ENCODE measurements at places on chromosomes 4 and X.

GRCh38 chrX:103220511-103221323 is 5.8 kb downstream of the BEX4 start:
- DNase-seq: no peak

DNA sequence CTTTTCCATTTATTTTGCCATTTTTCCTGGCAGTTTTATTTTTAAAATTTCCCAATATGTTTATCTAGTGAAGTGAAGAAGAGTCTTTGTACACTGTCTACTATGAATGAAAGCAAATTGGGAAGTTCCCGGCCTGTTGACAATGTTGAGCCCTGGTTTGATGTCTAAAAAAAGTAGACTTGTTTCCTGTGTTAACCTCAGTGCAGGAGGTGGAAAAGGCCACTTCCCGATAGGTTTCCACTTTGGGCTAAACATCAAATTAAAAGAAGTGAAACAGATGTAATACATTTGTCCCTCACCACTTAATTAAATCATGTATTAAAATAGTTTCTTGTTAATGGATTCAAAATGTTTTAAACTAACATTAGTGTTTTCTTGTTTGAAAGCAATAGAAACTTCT is 30.0 kb downstream of the BBS12 start:
- DNase-seq: no peak

GRCh38 chr4:159435561-159436023 is 332.7 kb downstream of the RAPGEF2 start:
- DNase-seq: no peak

- DNase-seq: no peak
Measured at GRCh38 chrX:21738210-21738949, 19.5 kb downstream of the SMPX start.

- DNase-seq: no peak
Measured at GRCh38 chr4:11506194-11506593, 77.5 kb upstream of the HS3ST1 start.

GRCh38 chr4:186190581-186191199 is 677 bp upstream of the CYP4V2 start:
- peak; percentile 22 for DNase-seq

DNA sequence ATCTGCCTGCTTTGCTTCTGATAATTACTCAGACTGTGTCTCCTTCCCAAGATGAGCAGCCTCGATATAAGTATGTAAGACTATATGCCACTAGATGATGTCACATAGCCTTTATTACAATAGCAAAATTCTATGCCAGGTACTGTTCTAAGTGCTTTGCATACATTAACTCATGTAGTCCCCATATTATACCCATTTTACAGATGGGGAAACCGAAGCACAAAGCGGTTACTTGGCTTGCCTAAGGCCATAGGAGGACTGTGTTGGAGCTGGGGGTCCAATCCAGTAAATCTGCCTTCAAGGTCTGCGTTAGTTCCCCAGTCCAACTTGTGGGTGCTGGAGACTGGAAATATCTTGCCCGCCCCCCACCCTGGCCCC is 826 bp upstream of the SCML1 start:
- no peak for DNase-seq

GRCh38 chrX:68503836-68504636 is 5.2 kb downstream of the YIPF6 start:
- DNase-seq: peak; percentile 30

- DNase-seq: no peak
Measured at GRCh38 chrX:106581856-106582255, 29.9 kb upstream of the RADX start.

- no peak for DNase-seq
Measured at GRCh38 chrX:13748486-13748885, 13.9 kb downstream of the OFD1 start.

GRCh38 chr4:111781611-111782010 is 363.6 kb upstream of the FAM241A start:
- DNase-seq: no peak

- DNase-seq: no peak
Measured at GRCh38 chrX:30620980-30621618, 32.1 kb upstream of the GK start.

GRCh38 chr4:82217986-82218715 is 155.6 kb downstream of the HNRNPD start:
- DNase-seq: peak; percentile 1

GRCh38 chrX:66021401-66021764 is 18.5 kb downstream of the VSIG4 start:
- DNase-seq: no peak

GRCh38 chrX:45986081-45986480 is 559.1 kb downstream of the ZNF674 start:
- no peak for DNase-seq

- no peak for DNase-seq
Measured at GRCh38 chrX:4110964-4111363, 397.5 kb upstream of the PRKX start.

DNA sequence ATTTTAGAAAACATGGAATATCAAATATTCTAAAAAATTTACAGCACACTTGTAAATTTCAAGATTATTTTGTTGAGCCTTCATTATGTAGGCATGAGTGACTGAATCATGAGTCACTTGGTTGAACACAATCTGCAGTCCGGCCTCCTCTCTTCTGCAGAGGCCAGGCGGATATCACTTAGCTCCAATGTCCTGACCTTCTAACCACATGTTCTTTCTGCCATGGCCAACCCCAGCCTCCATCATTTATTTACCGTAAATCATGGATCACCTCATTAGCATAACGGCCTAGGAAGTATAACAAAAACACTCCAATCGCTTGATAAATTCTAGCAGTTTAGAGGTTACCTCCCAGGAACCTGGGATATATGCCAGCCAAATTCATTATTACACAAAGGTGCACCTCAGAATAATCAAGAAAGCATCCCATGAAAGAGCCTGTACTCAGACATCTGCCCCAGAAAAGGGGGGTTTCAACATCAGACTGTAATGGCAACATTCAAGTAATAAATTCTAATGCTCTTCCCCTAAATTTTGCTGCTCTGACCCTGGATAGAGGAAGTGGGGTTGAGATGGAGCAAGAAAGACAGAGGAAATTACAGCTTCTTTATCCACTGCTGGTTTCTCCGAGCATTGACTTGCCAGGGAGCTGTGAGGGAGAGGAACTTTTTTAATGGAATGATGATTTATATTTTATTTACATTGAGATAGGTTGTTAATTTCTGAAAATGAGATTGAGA is 2153.6 kb upstream of the AGA start:
- DNase-seq: no peak

DNA sequence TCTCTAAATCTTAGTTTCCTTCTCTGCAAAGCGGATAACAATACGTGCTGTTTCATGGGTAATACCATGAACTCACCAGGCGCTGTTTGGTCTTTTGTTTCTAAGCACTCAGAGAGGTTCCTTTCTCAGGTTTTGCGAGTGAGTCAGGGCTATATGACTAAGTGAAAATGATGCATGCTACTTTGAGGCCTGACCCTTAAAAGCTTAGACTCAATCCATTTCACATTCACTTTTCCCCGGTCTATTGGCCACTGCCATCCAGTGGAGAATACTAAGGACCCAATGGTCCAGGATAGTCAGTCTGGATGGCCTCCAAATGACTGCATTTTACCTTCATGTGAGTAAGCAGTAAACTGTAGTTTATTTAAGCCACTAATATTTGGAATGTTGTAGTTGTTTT is 400.8 kb upstream of the SLIT2 start:
- DNase-seq: no peak

- no peak for DNase-seq
Measured at GRCh38 chr4:96092151-96092705, 252.3 kb downstream of the PDHA2 start.

DNA sequence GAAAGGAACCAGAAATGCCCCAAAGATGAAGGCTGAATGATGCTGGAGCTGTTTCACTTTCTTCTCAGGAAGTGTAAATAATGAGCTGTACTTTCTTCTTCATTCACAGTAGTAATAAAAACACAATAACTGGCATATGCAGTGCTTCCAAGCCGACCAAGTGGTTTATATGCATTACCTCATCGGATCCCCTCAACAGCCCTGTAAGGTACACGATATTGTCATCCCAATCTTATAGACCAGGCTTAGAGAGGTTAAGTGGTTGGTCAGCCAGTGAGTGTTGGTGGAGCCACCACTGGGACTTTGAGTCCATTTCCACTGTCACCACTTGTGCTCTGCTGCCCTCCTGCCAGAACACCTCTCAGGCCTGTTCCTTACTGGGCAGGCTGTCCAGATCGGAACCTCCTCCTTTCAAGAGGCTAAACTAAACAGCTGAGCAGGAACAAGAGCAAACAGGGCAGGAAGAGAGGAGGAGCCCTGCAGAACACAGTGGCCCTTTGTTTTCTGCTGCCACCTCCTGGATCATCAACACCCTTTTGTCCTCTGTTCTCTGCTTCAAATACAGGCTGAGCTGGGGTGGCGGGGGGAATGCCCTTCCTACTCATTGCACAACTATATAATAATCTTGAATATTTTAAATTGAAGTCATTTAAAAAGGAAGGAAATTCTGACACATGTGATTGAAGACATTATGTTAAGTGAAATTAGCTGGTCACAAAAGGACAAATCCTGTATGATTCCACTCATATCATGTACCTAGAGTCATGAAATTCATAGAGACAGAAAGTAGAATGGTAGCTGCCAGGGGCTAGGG is 112.5 kb upstream of the ATP6AP2 start:
- DNase-seq: peak; percentile 5

DNA sequence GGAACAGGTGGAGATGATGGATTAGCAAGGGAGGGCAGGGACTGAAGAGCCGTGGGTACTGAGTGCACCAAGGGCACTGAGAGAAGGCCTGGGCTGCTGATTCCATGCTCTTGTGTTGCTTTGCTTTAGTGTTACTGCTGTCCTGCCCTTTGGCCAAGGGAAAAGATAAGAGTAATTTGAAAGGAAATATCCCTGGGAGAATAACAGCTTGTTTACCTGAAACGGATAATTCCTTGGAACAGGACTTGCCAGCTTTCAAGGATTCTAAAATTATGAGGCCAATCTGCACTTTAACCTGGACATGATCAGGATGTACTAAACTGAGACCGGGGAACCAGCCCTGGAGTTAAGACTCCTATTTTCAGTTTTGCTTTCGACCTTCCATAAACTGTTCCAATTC is 20.4 kb downstream of the FAM9C start:
- no peak for DNase-seq

DNA sequence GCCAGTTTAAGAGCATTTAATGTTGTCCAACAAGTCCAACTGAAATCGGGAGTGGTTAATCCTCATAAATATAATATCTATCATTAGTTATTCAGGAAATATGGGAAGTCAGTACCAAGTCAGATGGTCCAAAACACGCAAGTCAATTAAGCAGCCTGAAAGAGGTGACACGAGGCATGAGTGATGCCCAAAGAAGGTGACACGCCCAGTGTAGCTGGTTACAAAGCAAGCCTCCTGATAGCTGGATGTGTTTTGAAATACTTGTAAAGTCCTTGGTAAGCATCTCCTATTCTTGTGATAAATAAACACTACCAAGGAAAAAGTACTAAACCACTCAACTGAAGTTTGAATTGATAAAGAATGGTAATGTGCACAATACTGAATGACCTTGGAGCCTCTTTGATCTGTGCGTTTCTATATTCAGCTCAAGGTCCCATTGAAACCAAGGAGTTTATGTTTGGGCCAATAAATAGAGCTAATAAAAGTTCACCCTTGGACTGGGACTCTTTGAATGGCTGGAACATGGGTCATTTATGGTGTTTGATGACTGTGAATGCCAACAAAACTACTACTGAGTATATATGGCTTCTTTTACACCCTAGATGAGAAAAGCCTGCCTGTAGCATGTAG is 93.2 kb upstream of the KLF3 start:
- no peak for DNase-seq

DNA sequence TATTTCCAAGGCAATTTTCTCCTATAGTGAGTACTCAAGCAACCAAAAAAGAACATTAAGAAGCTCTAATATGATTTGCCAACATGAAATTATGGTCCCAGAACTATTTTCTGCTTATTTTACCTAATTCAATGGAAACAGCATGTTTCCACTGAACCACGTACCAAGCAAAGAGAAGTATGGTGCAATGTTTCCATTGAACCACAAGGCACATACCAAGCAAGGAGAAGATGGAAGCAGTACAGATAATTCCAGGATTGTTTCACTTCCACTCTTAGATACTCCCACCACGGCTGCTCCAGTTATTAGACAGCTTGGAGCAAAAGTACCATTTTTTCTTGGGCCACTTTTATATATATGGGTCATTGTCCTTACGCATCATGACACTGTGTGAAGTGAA is 164.9 kb downstream of the RNF150 start:
- no peak for DNase-seq

DNA sequence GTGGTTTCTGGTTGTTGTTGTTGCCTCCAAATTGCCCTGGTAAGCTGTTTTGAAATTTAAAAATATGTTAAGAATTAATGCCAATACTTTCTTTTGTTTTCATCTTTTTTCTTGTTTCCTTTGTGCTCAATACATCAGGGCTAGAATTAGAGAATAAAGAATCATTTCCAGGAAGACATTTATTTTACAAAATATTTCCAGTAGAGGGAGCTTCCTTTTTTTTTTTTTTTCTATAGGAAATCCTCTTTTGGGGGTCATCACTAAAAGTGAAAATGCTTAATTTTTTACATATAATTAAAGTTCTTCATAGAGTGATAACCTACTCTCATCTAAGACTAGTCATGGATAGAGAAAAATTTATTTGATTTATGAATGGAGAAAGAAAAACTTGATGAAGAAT is 2.4 kb downstream of the GLRA3 start:
- DNase-seq: no peak

- no peak for DNase-seq
Measured at GRCh38 chr4:107312366-107312765, 276.3 kb upstream of the DKK2 start.

DNA sequence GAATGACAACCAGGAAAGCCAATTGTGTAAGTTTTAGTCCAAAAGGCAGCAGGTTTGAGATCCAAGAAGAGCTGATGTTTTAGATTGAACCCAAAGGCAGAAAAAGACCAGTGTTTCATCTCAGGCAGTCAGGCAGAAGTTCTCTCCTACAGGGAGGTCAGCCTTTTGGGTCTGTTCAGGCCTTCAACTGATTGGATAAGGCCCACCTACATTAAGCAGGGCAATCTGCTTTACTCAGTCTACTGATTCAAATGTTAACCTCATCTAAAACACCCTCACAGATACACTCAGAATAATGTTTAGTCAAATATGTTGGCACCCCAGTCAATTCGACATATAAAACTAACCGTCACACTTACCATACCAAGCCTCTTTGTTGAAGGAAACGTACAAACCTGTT is 134.2 kb upstream of the NEIL3 start:
- no peak for DNase-seq

DNA sequence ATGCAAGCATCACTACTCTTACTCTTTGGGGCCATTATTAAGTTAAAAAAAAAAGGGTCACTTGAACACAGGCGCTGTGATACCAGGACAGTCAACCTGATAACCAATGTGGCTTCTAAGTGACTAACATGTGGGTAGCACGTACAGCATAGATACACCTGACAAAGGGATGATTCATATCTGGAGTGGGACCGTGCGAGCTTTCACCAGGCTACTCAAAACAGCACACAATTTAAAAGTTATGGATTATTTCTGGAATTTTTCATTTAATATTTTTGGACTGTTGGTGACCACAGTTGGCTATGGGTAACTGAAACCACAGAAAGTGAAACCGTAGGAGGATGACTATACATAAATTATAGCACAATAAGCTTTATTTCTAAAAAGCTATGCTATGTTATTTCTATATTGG is 113.8 kb upstream of the STIM2 start:
- no peak for DNase-seq

GRCh38 chrX:13093529-13094140 is 49.2 kb upstream of the FAM9C start:
- peak; percentile 22 for DNase-seq

All from activated CD4-positive, alpha-beta T cell treated with anti-CD3 and anti-CD28 coated beads, Interleukin-2, amount 50 U/mL, for 4 hours (primary cell).